ENCODE measurements at places on chromosomes 16 and 17. TPM values are rescaled to one million over a fixed set of nuclear protein-coding genes. Genes with fewer than 3 reads are reported as not detected.

The GHDC gene
- total RNA-seq: 10.4 TPM

The TPSAB1 gene
- total RNA-seq: not detected

The BICDL2 gene
- total RNA-seq: not detected

The HOXB8 gene
- total RNA-seq: 5.5 TPM

The DOC2A gene
- total RNA-seq: 0.62 TPM

The NPIPA2 gene
- 0.34 TPM for total RNA-seq

The OR1A2 gene
- total RNA-seq: not detected

The GRAP gene
- total RNA-seq: 0.07 TPM

The CHRNE gene
- not detected for total RNA-seq

The KCNH6 gene
- total RNA-seq: not detected

The RHBDF1 gene
- total RNA-seq: 11.9 TPM

The PRSS27 gene
- not detected for total RNA-seq

All from M059J (cell line).